Sciatic nerve (tissue), 2 donors: ENCODE measurements at places on chromosomes 13 and 19. TPM values are rescaled to one million over a fixed set of nuclear protein-coding genes. Genes with fewer than 3 reads are reported as not detected.

The TIMM29 gene
- 14.4 TPM for total RNA-seq

GRCh38 chr19:40686882-40687524 lies 3.4 kb downstream of the NUMBL start:
- DNase-seq: peak; percentile 71

DNA sequence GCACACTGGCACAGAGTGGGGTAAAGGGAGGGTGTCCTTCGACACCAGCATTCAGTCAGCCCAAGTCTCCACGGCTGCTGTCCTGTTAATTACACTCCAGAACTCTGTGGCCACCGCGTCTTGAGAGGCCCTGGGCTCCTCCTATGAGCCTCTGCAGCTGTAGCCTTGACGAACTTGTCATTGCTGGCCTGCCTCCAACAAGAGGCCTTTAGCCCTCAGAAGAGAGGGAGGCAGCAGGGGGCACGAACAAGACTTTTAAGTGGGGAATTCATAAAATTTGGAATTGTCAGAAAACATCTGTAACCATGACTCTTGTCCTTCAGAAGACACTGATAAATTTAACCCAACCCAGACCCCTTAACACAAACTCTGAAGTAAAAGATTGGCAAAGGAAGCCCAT lies 241.9 kb downstream of the UQCRFS1 start:
- DNase-seq: no peak

- no peak for DNase-seq
Measured at GRCh38 chr19:52648336-52649016, 10.3 kb upstream of the ZNF83 start.

DNA sequence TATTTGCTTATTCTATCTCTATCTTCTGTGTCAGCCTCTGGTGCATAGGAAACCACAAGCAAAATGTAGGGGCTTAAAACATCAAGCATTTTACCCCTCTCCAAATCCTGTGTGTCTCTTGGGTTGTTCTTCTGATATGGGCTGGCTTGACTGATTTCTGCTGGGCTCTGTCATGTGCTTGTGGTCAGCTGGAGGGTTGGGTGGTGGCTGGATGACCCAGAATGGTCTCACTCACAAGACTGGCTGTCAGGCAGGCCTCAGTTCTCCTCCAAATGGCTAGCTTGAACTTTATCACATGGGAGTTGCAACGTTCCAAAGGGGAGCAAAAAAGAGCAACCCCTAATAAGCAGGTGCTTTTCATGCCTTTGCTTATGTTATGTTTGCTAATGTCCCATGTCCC lies 9.6 kb upstream of the LYPD5 start:
- DNase-seq: no peak

DNA sequence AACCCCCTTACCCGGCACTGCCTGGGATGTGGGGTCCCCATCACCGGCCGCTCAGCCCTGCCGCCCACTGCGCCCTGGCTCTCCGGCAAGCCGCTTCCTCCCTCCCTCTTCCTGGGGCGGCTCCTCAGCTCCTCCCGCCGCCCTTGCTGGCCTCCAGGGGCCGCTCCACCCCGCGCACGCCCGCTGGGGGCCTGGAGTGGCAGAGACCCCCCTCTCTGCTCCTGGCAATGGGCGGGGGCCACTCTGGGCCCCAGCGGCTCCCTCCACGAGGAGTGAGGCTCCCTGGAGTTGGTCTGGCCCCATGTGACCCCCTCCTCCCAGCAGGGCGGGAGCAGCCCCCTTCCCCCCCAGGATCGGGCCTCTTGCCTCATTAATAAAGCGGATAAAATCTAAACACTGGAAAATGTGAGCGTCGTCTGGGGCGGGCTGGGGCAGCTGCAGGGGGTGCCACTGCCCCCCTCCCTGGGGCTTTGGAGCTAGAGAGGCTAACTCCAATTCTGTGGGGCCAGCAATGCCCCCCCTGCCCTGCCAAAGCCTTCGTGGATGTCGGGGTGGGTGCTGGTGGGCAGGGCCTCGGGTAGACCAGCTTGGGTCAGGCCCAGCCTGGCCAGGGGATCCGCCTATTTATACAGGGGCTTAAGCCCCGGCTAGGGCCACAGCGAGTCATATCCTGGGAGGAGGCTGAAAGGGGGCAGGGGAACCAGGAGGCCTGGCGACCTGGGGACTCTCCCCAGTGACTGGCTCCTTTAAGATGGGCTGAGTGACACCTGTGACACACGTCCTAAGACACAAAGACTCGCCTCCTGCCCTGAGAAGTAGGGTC lies at the start of gene PTGER1:
TSS of gene PTGER1 (minus strand) at position 104 of the 823 bp plus-strand sequence. CDS start 1,034 bp downstream, outside the sequence.
- no peak for DNase-seq

- no peak for DNase-seq
Measured at GRCh38 chr13:23754506-23754905, 134.7 kb downstream of the MIPEP start.
